ENCODE measurements at places on chromosomes 2 and 18.

DNA sequence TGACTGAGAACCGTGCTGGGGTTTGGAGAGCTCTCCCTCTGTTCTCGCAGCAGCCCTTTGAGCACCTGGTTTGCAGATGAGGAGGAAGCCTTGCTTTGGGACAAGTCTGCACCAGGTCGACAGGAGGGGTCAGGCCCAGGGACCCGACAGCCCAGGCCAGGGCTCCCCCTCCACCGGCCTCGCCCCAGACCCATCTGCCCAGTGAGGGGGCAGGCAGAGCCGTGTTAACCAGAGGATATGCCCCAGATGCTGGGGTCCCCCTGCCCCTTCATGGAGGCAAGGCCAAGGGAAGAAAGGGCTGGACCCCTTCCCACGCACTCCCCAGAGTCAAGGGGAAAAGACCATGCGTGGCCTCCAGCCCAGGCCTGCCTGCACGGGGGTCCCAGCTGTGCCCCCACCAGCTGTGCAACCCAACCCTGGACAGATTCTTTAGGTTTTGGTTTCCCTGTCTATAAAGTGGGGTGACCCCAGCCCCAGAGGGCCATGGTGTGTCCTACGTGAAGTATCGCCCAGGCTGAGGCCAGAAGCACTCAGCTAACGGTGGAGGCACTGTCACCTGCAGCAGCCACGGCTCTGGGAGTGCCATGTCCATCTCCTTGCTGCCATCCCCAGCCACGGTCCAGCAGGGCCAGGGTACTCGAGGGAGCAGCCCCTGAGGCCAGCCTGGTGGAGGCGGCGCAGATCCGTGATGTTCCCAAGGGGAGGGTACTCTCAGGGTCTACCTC is 4.8 kb upstream of the SNED1 start:
- DNase-seq: no peak

DNA sequence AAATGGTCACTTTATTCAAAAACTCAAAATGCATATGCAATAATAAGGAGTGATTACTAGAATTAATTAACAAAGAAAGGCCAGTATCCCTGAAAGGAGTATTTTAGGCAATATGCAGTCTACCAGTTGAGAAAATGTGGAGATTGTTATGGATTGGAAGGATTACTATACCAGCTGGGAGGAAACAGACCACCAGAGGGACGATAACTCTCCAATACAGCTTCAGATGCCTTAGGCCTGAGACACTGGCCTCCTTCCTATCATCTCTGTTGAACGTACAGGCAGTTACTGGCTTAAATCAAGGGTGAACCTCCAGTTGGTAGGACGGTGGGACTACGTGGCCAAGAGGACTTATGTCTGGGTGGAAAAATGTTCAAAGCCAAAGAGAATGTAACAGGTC is 336.4 kb upstream of the EPHA4 start:
- no peak for DNase-seq

DNA sequence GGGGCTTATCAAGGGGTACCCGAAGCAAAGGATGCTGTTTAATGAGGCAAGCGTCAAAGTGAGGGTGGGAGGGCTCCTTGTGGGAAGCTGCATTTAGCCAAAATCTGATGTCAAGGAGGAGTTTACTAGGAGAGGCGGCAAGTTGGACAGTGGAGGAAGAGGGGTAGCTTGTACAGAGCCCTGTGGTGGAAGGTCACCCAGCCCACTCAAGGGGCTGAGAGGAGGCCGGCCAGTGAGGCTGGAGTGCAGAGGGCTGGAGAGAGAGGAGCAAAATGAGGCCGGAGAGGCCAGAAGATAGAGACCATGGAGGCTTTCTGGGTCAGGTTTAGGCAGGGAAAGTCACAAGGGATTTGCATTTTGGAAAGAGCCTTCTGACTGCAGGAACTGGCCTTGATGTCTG is 49.5 kb downstream of the ASB1 start:
- no peak for DNase-seq

DNA sequence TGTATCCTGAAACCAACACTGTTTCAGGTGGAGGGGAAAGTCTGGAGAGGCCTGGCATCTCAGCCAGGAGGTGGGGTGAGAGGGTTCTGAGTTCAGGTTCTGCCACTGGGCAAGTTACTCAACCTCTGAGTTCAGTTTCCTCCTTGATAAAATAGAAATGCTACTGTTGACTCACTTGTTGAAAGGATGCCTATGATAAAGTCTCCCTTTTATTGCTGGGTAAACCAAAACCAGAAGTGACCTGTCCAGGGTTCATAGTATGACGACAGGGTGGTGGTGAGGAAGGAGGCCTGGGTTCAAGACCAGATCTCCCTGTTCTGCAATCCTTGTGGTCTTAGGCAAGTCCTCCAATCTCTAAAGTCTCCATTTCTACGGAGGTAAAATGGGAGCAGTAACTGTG is 232.7 kb downstream of the PRKCE start:
- no peak for DNase-seq

DNA sequence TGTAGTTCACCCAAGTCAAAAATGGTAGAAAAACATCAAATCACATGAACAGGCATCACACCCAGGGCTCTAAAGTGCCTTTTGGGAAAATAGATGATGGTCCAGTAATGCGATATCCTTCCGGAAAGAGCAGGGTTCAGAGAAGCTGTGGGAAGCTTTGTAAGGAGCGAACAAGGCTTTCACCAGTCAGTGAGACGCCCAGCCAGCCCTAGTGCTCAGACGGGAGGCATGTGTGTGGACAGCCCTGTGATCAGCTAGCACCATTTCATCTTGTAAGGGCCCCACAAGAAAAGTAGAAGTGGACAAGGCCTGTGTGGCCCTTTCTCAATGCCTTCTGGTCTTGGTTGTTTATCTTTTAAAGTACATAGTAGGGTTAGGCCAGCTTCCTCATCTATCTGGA is 76.1 kb downstream of the SMIM21 start:
- no peak for DNase-seq

GRCh38 chr2:46811379-46812310 is 104.0 kb downstream of the MCFD2 start:
- DNase-seq: no peak

DNA sequence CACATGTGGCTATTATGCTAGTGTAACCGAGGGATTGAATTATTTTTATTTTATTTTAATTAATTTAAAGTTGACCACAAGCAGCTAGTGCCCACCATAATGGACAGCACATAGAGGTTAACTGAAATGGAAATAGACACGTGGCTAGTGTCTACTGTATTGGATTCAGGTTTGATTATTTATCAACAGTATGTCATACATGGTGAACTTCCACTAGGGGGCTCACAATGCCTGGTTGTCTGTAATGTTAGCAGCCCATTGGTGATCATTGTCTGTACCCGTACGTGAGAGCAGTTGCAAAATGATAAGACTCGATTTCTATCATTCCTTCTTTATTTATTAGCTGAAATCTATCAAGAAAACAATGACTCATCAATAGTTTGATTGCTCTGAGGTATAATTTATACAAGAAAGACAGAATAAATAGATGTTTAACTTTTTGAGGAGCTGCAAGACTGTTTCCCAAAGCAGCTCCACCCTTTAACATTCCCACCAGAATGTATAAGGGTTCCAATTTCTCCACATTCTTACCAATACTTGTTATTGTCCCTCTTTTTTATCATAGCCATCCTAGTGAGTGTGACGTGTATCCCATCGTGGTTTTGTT is 76.5 kb downstream of the CYBRD1 start:
- DNase-seq: peak; percentile 79

DNA sequence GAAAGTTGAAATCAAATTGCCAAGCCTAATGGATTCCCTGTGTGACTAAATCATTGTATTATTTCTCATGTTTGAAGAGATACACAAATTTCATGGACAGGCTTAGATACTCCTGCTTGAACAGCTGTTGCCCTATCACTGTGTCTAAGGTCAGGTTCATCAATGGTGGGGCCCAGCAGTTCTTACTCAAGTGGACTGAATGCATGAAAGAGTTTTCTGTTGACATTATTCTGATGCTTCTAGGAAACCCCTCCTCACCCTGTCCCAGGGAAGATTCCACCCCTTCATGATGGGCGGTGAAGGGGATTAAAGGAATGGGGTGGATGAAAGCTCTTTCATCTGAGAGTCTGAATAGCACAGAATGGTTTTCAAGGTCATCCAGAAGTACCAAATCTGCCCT is 148.8 kb downstream of the INO80D start:
- no peak for DNase-seq

- no peak for DNase-seq
Observed at GRCh38 chr2:47389692-47390091, 13.3 kb upstream of the MSH2 start.

DNA sequence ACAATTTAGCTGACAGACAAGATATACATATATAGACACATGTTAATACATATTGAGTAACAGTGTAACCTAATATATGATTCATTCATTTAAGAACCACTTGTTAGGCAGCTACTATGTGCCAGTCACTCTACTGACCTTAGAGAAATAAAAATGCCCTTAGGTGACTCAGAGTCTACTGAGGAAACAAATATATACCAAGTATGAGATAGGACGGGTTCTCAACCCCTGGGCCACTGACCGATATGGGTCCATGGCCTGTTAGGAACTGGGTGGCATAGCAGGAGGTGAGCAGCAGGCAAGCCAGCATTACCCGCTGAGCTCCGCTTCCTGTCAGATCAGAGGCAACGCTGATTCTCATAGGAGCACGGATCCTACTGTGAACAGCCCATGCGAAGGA is 14.8 kb downstream of the STRN start:
- DNase-seq: no peak
